Left hindlimb (tissue), 1 donor: ENCODE measurements at places on chromosomes 6 and 20.

DNA sequence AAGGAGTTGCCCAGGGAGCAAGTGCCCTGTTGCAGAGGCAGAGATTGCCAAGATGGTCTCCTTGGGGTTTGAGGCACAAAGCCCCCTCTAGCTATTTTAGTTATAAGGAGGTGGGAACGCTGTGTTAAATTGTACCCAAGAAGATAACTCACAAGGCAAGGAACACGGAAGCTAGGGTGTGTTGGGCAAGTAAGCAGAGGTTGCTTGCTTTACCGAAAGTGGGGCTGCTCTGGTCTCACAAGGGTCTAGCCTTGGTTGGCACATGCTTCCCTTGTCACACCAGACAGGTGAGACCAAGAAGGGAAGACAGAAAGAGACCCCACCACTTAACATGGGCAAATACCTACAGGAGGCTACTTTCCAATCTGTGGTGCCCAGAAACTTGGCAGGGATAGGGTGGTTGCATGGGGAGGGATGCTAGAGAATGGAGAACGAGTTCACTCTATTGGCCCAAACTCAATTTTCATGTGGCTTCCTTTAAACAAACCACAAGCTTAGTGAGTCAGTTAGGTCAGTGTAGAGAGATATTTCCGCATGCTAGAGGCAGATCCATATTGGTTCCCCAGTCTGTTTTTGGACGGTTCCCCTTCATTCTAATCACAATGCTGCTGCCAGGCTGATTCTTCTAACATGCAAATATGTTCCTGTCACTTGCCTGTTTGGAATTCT, 42.4 kb downstream of the PLAGL1 start:
- no peak for DNase-seq

DNA sequence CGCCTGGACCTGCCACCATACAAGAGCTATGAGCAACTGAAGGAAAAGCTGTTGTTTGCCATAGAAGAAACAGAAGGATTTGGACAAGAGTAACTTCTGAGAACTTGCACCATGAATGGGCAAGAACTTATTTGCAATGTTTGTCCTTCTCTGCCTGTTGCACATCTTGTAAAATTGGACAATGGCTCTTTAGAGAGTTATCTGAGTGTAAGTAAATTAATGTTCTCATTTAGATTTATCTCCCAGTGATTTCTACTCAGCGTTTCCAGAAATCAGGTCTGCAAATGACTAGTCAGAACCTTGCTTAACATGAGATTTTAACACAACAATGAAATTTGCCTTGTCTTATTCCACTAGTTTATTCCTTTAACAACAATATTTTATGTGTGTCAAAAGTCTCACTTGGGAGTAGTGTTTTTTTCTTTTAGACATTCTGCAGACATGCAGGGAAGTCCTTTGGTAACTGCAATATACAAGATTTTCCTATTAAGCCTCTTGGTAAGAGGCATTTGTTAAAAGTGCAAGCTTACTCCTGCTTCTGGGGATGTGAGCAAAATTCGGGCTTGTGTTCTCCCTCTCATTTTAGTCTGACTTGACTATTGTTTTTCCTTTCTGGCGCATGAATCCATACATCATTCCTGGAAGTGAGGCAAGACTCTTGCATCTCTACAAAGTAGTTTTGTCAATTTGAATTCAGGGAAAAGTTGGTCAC, 8.4 kb upstream of the DYNLRB1 start:
- DNase-seq: no peak

DNA sequence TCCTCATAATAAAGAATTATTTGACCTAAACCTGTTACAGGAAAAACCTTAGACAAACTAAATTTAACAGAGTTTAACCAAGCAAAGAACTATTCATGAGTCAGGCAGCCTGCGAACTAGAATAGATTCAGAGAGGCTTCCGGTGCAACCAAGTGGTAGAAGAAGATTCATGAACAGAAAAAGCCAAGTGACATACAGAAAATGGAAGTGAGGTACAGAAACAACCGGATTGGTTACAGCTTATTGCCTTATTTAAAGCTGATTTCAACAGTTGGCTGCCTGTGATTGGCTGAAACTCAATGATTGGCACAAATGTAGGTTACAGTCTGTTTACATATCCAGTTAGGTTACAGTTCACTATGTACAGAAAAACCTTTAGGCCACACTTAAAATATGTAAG, 10.1 kb downstream of the PPP1R3G start:
- no peak for DNase-seq

- DNase-seq: no peak
Measured at GRCh38 chr6:151008425-151008824, 142.9 kb downstream of the MTHFD1L start.

GRCh38 chr6:144334150-144334708, 49.1 kb downstream of the UTRN start:
- no peak for DNase-seq

DNA sequence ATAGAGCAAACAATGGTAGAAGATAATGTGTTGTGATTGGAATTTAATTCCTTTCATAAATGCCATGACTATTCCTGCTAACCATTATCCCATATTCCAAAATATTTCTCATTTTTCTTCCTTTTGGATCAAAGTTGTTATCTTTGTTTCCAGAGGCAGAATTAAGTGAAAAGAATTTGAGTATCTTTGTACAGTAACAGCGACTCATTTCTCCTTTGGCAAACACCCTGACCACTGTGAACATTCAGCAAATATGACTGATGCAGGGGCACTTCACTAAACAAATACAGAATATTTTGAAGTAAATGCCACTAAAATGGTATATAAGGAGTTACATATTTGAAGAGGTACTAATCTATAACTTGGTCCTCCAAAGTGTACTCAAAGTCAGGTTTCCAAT, 105.0 kb upstream of the LAMP5 start:
- DNase-seq: no peak

- DNase-seq: no peak
Measured at GRCh38 chr6:2465336-2465735, 219.9 kb upstream of the GMDS start.

DNA sequence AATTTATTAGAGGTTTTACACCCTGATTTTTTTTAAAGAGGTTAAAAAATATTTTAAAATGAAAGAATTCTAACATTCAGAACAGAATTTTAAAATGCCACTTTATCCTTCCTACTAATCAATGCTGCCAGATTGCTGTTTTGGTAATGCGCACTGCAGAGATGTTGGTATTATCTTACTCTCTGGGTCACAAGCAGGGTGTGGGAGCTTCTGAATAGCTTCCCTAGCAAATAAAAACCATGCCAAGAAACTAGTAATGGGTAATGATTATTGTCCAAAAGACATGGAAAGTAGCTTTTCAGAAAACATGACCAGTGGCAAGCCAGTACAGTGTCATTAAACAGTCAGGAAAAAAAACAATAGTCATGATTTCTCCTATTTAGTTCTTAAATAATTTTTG, 205.4 kb downstream of the TPBG start:
- DNase-seq: no peak

- peak; percentile 47 for DNase-seq
Measured at GRCh38 chr6:1695546-1696462, 86.1 kb downstream of the FOXC1 start.

DNA sequence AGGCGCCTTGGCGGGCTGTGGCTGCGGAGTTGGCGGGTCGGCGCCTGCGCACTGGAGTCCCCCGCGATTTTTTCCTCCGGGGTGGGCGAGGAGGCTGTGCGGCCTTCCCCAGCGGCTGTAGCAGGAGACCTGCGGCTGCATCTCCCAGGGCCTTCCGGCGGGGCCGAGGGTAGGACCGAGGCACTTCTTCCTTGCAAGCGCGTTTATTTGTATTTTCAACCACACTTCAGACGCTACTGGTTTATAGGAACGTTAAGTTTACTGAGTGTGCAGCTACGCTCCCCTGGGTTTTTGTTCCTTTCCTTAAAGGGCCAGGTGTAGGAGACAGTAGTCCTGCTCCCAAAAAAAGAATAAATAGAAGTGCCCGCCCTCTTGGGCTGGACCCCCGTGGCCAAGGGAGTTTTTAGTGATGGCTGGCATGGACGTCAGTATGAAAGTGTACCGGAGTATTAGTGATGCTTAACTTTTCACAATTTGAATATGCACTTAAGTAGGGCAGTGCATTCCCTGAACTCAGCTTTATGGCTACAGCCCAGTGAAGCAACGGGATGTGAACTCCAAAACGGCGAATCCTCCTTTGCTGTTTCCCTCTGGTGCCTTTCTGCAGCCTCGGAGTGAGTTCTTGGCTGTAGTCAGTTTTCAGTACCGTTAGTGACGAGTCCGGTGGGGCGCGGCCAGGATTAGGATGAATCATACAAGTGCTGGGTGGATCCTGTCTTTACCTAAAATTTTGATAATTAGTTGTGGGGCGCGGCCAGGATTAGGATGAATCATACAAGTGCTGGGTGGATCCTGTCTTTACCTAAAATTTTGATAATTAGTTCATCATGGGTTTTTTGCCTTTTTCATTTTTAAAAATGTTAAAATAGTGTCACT, 1.0 kb upstream of the FBXO5 start:
- peak; percentile 86 for DNase-seq

DNA sequence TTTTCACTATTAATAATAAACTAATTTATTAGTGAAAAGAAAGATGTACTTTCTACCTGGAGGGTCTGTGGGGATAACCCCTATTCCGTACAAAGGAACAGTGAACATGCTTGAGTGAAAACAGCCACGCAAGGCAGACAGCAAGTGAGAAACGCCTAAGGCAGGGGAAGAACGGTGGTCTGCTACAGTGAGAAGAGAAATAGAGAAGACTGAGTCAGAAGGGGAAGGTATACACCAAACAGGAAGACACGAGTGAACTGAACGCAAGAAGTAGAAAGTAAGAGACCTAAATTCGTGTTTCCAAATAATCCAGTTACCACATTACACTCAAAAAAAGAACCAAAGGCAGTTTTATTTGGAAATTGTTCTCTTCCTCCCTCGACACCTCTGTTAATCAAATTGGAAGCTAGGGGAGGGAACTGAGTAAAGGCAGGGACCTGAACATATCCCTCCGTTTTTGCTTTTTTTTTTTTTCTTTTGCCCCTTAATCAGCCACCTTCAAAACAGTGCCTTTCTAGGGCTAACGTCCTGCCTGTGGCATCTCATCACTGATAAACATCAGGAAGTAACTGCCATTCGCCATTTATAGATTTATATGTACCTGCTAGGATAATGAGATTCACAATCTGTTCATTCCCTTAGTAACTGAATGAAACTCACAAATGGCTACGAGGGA, 48.9 kb downstream of the ATXN1 start:
- DNase-seq: no peak

DNA sequence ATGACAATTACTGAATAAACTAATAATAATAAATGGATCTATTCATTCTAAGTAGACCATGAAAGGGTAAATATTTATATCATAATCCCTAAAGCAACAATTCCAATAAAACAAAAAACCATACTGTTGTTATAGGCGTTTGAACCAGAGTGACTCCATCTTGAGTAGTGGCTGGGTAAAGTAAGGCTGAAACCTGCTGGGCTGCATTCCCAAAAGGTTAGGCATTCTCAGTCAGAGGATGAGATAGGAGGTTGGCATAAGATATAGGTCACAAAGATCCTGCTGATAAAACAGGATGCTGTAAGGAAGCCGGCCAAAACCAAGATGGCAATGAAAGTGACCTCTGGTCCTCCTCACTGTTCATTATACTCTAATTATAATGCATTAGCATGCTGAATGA, 8.3 kb downstream of the OR2H1 start:
- DNase-seq: no peak

- DNase-seq: no peak
Measured at GRCh38 chr20:59604741-59605600, 631 bp downstream of the PHACTR3 start.

DNA sequence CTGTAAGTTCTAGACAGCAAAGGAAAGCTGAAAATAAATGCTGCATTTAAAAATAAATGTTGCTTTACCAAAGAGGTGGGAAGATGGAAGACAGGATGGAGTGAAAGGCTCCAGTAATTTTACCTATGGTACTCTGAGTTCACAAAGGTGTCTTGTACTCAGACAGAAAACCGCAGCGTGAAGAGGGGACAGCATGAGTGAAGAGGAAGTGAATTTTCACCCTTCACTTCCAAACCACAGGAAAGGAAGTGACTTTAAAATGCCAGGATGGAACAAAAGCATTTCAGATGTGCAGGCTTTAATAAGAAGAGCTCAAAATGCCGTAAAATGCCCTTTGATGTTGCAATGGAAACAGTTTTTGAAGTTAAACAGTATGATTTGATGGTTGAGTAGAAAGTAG, 91.2 kb upstream of the TINAG start:
- no peak for DNase-seq

DNA sequence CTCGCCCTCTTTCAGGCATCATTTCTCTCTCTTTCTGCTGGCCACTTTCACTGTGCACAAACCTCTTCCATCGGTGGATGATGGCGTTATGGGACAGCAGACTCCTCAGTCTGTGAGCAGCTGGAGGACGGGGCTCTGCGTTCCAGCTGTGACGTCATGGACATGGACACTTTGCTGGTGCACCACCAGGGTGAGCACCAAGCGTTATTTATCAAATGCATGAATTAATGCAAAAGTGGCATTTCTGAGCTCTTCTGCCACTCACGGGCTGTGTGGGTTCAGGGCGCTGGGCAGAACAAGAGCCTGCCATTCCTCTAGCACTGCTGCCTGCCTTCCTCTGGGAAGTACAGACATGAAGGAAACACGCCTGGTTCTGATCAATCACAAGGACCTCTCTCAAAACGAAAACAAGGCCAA, 82.9 kb upstream of the MPC1 start:
- peak; percentile 65 for DNase-seq

DNA sequence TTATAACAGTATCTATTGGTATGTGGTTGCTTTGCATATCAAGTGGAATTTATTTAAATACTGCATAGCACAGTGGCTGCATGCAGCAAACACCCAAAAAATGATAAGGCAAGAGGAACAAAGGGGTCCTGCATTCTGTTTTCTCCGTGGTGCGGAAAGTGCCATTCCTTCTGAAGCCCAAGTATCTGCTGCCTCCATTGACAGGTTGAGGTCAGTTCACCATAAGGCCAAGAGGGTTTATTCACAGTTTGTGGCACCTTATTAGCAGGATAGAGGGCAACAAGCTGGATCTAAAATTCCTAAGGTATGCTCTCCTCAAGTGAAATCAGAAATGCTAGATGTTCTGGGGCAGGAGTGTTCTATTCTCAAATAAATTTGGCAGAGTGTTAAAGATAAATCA, 9.3 kb downstream of the CARMIL1 start:
- no peak for DNase-seq

DNA sequence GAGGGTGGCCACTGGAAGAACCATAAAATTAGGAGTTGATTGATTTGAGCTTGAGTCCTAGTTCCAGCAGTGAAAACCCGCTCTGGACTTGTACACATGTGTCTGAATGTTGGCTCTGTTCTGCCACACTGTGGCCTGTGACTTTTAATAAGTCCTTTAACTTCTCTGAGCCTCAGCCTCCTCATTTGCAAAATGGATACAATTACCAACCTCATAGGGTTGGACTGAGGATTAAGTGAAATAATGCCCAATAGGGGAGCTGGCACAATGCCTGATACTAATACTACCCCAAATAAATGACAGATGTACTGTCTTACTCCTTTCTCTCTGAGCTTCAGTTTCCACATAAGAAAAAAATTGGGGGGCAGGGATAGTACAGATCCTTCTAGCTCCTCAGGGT, 92.6 kb upstream of the RIPOR2 start:
- DNase-seq: no peak

DNA sequence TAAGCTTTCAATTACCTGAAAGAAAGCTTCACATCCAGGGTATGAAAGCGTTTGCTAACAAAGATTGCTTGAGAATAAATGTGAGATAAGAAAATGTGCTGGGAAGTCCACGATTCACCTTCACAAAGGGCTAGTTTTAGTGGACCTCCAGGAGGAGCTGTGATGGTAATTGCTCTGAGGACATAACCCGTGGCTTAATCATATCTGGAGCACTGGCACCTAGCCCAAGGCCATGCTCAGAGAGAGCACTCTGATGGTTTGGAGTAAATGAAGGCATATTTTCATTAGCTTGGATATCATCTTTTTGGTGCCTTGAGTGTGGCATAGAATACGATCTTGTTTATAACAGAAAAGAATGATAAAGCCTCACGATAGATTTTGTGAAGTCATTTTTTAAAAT, 46.9 kb upstream of the BACH2 start:
- DNase-seq: no peak
